ENCODE measurements at places on chromosomes 1 and 21.

- no peak for DNase-seq
Observed at GRCh38 chr1:174883409-174883808, 116.3 kb upstream of the CACYBP start.

DNA sequence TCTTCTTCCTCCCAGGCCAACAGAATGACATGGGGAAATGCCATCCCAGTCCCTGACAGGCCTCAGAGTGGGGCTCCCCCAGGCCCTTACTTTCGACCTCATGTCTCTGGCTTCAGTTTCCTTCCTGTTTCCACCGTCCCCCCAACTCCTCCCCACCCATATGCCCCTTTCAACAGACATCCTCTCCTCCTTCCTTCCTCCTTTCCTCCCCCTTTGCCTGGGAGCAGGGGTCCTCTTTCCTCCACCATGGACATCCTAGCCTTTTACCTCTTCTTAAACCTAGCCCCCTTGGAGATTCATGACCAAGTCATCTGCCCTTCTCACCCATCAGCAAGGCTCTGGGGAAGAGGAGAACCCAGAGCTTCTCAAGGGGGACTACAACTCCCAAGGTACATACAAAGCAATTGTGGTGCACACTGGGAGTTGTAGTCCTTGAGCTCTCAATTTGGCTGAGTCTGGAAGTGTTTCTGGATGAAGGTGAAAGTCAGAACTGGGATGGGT, 4.0 kb downstream of the ZBTB7B start:
- DNase-seq = peak; percentile 70

DNA sequence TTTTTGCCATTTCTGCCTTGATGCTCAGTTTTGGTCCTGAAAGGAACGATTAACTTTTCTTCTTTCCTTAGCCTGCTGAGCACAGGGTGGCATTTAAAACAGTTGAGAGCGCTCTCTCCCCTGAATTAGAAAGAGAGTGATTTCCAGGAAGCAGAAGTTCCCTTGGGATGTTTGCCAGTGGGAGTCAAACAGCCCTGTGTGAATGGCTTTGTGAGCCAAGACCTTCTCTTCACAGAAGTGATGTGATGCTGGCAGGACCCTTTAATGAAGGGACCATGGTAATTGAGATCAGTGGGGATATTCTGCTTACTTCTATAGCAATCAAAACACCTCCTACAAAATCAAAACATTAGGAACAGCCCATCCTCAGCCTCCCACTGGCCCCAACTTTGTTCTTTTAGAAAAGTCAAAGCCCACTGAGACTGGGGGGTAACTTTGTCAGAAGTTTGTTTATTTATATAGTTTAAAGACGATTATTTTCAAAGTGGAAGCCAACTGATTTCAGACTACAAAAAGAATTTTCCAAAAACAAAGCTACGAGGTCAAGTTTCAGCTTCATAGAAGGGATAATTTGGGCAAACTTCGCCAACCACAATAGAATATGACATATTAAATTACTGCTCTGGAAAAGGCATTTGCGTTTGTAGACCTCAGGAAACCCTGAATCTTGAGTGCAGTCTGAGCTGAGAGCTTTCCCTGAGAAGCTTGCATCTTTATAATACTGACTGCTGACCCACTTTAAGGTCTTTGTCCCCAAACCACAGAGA, 122.7 kb downstream of the GABPA start:
- DNase-seq = no peak

GRCh38 chr1:54481201-54481884, 66.7 kb upstream of the ACOT11 start:
- DNase-seq = no peak

- no peak for DNase-seq
Observed at GRCh38 chr1:111736548-111737215, 2.5 kb downstream of the INKA2 start.

GRCh38 chr1:147640553-147641165, 29.7 kb downstream of the ACP6 start:
- DNase-seq = peak; percentile 91

- peak; percentile 81 for DNase-seq
Observed at GRCh38 chr1:1614204-1614953, 921 bp upstream of the MIB2 start.

DNA sequence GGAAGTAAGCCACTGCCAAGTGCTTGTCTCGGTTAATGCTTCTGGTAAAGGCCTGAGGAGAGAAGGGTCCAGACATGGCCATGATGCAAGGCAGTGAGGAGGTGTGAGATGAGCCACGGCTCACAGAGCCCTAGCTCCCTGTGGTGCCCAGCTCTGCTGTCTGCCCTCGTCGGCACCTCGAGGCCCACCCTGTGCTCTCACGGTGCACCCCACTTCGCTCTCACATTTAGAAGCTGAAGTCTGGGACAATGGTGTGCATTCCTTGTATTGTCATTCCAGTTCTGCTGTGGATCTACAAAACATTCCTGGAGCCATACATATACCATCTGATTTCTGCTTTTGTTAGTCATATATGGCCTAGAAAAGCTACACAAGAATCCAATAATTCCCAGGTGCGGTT, 3.3 kb downstream of the NCF2 start:
- no peak for DNase-seq

- no peak for DNase-seq
Observed at GRCh38 chr1:201226859-201227488, 36.4 kb downstream of the IGFN1 start.

DNA sequence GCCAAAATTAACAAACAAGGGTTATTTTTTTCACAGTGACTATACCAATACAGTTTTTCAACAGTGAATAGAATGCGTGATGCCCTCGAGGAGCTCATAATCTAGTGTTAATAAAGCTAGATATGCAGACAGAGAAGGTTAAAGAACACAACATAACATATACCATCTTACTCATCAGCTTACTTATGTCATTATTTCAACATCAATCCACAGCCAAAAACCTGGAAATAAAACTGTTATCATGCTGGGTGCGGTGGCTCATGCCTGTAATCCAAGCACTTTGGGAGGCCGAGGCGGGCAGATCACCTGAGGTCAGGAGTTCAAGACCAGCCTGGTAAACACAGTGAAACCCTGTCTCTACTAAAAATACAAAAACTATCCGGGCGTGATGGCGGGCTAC, 6.1 kb downstream of the STX6 start:
- DNase-seq = no peak

- no peak for DNase-seq
Observed at GRCh38 chr1:26302733-26303405, 3.6 kb downstream of the UBXN11 start.

- DNase-seq = no peak
Observed at GRCh38 chr1:224696891-224697765, 81.0 kb downstream of the CNIH3 start.

DNA sequence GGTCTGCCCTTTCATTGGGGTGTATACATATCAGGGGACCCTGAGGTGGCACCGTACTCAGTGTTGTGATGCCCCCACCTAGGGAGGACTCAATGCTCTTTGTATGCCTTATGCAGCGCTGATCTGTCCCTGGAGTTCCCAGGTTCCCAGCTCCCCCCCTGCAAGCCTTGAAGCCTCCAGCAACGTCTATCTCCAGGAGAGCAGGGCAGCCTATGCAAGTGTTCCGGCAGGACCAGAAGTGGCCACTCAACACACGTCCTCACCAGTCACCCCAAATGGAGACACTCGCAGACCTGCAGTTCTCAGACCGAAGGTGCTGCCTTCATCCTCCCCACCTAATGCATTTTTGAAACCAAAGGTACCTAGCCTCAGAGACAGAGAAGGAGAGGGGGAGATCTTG, 25.2 kb upstream of the CNTN2 start:
- DNase-seq = no peak

DNA sequence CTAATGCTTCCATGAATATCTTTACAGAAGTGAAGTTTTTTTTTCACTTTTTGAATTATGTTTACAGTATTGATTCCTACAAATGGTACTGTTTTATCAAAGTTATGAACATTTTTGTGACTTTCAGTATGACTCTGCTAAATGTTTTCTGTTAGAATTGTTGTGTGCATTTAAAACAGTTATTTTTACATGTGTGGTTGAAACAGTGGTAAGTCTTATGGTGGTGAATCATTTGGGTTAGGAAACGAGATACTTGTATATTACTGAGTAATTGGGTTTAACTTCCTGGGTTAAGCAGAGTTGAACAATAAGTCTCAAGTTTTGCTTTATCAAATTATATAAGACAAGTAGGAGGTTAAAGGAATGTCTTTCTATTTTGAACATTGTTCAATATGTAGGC, 66.8 kb downstream of the VPS13D start:
- DNase-seq = no peak

DNA sequence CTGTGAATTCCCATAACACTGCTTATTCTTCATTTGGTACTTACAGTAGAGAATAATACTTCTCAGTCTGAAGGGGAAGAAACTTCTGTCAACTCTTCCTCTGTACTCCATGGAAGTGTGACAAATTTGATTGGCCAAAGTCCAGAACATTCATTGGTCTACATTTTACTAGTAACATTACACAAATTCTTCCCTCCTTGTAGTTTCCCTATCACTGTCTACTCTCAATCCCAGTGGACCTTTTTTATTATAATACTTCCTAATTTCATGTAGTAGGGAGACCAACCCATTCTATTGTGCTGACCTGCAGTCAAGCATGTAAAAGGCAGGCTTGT, 74.7 kb downstream of the ALG6 start:
- no peak for DNase-seq

- no peak for DNase-seq
Observed at GRCh38 chr1:147750618-147751217, 9.7 kb downstream of the GJA5 start.

GRCh38 chr1:240426051-240426450, 185.9 kb downstream of the GREM2 start:
- no peak for DNase-seq

DNA sequence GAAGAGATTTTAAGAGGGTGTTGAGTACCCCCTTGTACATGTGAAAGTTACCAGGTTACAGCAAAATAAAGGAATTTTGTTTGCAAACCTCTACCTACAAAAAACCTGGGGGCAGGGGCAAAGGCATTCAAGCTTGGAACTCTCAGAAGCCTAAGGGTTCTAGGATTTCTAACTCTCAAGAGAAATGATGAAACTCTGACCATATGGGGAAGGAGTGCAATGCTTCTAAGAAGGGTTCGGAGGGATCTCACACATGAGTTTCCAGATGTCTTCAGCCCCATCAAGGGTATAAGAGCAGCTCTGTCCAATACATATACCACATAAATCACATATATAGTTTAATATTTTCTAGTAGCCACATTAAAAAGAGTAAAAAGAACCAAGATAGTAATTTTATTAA, 7.3 kb upstream of the FCGR2A start:
- no peak for DNase-seq

DNA sequence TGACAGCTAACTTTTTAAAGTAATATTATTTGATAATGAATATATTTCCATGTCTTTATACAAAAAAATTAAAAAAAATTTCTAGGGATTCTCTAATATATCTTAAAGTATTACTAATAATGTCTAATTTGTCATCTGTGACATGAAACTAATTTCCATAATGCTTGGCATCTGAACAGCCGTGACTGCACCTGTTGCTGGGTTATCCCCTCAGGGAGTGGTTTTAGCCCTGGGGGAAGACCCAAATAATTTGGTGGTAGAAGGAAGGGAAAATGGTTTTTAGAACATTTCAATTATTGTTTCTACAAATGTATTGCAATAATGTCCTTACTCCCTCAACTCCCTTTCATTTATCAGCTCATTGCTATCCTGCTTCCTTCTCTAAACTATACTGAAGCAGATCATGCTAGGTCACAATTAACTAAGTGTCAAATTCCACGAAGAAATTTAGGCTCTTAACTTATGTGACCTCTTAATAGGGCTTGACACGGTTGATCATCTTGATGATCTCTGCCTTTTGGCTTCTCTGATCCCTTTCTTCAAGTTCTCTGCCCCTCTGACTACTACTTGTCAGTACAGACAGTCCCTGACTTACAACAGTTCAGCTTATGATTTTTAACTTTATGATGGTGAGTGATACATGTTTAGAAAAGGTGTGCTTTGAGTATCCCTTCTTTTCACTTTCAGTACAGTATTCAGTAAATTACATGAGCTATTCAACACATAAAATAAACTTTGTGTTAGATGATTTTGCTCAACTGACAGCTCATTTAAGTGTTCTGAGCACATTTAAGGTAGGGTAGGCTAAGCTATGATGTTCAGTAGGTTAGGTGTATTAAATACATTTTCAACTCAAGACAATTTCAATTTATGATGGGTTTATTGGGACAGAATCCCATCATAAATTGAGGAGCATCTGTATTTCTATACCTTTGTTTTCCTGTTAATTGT, 26.4 kb upstream of the DPH5 start:
- DNase-seq = peak; percentile 12

- no peak for DNase-seq
Observed at GRCh38 chr1:115090540-115090939, 1.2 kb upstream of the TSPAN2 start.

DNA sequence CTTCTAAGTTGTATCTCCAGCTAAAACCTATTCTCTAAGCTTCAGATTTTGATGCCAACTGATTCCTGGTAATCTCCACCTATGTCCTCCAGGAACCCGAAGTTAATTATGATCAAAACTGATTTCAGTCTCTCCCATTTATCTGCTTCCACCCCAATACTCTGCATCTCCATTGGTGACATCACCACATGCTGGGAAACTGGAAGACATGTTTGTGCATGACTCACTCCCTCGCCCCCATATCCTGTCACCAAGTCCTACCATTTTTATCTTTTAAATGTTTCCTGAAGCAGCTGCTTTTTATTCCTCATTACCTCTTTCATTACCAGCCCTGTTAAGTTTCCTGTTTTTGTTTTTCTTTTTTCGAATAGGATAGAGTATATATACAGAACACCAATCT, 228.5 kb downstream of the LRRC40 start:
- DNase-seq = no peak

DNA sequence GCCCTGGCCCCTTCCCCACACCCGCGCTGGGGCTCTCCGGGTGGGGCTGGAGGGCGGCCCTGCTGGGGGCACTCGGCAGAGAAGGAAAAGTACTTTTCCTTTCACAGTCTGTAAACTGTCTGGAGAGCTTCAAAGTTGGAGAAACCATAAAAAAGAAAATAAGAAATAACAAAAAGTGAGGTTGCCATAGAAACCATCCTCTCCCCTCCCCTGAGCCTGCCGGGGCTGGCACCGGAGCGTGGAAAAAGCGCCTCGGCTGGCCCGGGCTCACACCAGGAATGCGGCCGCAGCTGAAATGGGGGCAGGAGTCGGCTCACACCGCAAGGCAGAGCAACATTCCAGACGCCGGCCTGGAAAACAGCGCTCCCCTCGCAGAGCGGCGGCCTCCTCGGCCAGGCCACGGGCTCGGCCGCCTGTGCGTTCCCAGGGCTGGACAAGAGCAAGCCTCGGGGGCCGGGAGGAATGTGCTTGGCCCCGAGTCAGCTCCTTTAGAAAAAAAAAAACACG, 69.2 kb downstream of the MORN1 start:
- no peak for DNase-seq

DNA sequence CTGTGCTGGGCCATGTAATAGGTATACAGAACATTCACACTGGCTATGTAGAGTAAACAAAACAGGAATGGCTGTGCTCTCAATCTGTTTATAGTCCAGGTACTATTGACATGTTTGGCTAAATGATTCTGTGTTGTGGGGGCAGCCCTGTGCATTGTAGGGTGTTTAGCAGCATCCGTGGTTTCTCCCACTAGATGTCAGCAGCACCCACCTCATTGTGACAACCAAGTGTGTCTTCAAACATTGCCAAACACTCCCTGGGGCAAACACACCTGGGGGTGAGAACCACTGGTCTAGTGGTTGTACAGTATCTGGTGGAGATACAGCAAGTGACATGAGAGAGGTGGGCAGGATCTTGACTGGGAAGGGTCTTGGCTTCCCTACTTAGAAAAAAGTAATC, 80.4 kb upstream of the SPATA6 start:
- DNase-seq = peak; percentile 32

All from activated CD4-positive, alpha-beta T cell treated with anti-CD3 and anti-CD28 coated beads for 36 hours (primary cell).